ENCODE measurements at places on chromosomes 13 and 19.

DNA sequence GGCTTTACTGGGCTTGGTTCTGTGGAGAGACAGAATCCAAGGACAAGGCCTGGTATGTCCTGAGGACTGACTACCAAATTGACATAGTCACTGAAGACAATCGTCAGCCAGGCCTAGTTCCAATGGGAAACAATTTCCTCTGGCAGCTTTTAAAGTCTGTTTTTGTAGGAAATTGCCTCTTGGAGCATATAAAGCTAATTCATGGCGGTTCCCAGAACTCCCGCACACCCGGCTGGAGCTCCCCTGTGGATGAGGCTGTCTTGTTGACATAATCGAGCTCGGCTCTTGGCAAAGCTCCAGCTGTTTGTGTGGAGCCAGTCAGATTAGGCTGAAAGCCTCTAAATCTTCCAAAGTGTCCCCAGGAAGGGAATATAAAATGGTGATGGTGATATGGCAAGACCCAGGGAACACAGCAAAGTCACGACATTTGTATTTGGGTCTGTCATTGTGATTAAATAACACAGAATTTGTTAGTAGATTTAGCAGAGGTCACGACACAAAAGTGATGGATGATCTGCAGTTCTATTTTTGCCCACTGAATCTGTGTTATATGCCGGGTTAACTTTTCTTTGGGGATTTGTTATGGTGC lies 395.0 kb downstream of the PCDH9 start:
- no peak for DNase-seq

DNA sequence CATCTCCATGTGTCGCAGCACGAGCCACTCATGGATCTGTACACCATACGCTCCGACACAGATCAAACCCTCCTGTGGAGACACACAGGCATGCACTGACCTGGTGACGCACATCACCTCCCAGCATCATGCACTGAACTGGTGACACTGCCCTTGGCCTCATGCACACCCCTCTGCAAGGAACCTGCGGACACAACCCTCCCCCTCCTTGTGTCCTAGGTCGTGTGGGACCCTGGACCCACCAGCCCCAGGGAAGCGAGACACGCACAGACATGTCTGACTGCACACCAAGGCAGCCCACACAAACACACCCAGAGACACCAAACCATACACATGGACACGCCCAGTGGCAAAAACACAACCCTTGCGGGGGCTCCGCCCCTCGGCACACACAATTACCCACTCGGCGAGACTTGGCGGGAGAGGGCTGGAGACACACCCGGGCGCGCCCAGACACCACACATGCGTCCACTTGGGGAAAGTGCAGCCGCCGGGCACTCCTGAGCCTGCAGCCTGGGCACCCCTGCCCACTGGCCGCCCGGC lies 2.0 kb upstream of the KCNN4 start:
- no peak for DNase-seq

- no peak for DNase-seq
Measured at GRCh38 chr19:46984077-46985010, 35.3 kb upstream of the NPAS1 start.

GRCh38 chr13:99690426-99691174 lies 189.3 kb downstream of the TM9SF2 start:
- DNase-seq = no peak

DNA sequence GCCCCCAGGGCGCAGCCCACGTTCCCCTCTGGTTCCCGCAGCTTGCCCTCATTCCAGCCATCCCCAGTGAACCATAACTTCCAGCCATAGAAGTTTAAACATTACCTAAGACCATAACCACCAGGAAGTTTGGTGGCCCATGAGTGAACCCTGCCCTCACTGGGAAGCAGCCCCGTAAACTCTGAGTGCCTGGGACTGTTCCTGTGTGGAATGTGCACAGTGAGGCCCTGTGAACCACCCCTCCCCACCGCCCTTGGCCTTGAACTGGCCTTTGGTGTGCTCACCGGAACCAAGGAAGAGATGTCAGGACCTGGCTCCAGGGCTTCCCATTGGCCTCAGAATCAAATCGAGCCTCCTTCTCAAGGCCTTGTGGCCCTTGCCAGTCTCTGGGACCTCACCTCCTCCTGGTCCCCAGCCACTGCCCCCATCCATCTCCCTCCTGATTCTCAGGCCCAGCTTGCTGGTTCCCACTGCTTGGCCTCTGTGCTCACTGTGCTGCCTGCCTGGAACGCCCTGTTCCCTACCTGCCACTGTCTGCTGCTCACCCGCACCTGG lies 46.5 kb downstream of the DNM2 start:
- DNase-seq = no peak

DNA sequence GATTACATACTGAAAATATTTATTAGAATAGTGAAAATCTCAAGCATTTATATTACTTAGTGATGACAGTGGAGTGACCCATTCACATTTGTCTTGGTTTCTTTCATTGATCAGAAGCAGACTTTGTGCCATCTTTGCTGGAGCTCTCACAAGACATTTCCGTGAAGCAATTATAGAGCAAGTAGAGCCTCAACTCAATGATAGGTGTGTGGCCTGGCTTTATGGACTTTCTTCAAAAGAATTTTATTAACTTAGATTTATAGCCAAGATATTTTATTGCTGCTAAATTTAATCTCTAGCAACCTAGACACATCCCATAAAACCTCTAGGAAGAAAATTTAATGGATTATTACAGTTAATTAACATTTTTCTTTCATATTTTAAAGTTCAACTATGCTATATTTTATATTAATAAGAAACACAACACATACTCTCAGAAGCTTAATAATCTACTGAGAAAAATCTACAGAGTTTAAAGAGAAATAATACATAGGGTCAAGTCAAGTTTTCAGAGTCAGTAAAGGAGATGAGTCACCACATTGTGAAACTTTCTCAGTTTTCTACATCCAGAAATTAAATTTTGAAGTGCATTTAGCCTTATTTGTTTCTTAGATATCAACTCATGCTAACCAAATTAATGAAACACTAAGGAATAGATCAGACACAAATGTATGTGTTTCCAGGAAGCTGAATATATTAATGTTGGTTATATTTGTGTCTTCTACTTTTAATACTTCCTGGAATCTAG lies 160.5 kb downstream of the LACC1 start:
- DNase-seq = peak; percentile 13

- no peak for DNase-seq
Measured at GRCh38 chr13:40644838-40645604, 21.4 kb downstream of the FOXO1 start.

GRCh38 chr19:7477758-7478157 lies 11.1 kb downstream of the PEX11G start:
- no peak for DNase-seq

- DNase-seq = no peak
Measured at GRCh38 chr13:106049171-106049570, 486.3 kb downstream of the EFNB2 start.

- no peak for DNase-seq
Measured at GRCh38 chr13:112664501-112665203, 25.2 kb upstream of the ATP11A start.

DNA sequence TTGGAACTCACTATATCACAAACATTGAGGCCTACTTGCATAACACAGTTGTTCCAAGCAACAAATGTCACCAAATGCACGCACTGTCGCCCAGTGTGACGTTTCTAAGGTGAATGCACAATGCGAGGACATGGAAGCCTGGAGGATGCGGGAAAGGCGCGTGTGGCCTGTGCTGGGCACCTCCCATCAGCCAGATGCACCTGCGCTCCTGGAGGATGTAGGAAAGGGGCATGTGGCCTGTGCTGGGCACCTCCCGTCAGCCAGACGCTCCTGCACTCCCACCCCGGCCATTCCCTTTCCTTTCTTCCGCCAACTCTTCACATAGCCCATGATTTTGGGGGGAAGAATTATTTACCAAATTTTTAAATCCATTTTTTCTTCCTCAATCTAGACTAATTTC lies 202.4 kb upstream of the SOX1 start:
- no peak for DNase-seq

GRCh38 chr19:9323557-9323918 lies 441 bp upstream of the ZNF559 start:
- peak; percentile 52 for DNase-seq

DNA sequence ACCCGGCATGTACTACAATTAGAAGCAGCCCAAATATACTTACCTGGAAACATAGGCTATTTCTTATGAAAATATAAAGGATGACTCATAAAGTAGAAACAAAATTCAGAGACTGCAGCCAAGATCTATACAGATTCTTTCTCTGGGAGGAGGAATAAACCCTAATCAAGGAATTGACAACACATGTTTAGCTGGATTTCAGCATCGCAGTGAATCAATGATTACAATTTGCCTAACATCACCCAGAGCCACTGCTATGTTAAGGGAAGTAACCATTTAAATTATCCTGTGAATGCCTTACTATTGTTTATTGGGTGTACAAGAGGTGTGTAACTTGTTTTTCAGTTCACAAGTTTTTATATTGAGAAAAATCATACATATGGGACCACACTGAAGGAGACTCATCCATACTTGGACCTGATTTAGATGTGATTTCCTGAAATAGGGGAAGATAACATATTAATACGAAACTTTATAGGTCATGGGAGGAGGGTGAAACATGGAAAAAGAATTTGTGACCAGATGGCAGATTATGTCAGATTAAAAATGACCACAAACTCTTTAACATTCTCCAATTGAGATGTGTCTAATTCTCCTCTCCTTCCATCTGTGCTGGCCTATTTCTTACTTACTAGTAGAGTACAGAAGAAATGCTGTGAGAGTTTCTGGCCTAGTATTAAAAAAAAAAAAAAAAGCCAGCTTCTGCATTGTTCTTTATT lies 1168.4 kb downstream of the SLITRK1 start:
- peak; percentile 39 for DNase-seq

DNA sequence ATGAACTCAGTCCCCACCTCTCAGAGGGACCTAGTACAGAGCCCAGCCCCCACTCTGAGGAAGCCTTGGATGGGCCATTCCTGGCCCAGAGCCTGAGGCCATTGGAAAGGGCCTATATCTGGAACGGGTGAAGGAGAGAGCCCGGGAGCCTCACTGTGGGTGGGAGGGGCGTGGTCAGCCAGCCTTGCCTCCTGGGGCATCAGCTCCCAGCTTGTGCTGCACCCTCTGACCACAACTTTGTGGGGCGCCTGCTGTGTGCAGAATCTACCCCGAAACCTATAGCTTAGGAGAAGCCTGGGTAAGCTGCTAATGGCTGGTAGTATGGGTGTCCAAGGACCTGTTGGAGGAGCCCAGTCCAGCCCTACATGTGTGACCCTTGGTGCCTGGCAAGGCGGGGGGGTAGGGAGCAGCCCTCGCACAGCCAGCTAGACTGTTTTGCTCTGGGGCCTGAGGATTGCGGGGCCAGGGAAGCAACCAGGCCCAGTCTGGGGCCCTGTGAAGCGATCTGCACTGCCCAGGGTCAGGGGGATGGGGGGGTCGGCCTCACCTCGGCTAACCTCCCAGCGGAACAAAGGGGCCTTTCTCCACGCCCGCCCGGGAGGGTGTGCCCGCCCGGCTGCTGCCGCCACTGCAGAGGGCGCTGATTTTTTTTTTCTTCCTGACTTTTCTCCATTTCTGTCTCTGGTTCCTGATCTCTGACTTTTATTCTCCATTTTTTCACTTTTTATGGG lies 42.3 kb downstream of the LYL1 start:
- peak; percentile 75 for DNase-seq

DNA sequence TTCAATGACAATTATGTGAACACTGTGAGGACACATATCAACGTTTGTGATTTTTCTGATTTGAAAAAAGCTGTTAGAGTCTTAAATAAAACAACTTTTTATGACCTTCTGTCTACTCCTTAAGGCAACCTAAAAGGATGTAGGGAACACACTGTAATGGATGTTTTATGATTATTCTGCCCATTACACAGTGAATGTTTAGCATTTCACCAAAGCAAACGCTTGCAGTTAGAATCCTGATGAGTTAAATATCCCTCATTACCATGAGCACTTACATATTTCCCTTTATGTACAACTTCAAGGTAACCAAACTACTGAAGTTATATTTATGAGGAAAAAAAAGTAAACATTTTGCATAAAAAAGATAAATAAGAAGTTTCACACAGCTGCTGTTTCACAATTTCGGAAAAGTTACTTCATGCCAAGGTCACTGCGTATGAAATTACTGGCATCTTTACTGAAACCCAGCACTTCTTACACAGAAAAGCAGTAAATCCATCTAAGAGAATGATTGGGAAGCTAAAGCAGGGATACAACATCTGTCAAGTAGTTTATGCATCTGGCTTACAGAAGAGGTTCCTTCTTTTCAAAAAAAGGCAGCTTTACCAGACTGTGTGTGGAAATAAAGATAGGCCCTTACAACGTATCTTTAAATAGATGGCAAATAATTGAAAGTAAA lies 733.7 kb upstream of the ATXN8OS start:
- DNase-seq = no peak

GRCh38 chr13:46552303-46552682 lies 677 bp upstream of the LRCH1 start:
- no peak for DNase-seq

GRCh38 chr13:32951580-32951979 lies 64.6 kb upstream of the KL start:
- DNase-seq = no peak

DNA sequence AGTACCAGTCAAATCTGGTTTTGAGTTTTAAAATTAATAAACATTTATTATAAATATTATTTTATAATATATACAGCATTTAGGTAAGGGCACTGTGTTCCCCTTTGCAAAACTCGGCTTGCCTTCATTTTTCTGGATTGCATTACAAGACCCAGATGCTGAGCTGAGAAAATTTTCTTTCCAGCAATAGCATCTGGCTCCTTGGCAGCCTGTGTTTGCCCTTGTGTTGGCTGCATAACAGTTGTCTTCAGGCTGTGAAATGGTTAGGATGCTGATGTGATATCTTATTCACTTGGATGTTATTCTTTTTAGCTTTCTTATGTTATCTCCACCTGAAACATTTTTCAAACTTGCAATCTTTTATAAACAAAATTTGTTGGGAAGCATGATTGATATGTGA lies 784.4 kb downstream of the DACH1 start:
- no peak for DNase-seq

- no peak for DNase-seq
Measured at GRCh38 chr13:43528992-43529391, 257.8 kb downstream of the ENOX1 start.

DNA sequence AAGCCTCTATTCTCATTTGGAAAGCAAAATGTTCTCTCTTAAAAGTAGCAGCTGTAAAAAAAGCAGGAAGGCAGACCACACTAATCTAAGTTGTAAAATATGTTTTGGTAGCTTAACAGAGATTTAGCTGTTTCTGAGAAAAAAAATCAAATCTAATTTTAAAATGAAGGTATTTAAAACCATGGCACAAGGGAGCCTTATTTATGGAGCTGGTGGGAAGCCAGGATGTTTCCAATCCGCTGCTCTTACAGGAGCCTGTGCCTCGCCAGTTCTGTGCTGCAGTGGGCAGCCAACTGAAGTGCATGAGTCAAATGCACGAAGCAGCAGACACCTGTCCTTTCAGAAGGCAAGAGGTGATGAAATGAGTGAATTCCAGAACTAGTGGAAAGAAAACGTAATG lies 28.2 kb downstream of the GPC6 start:
- DNase-seq = no peak

GRCh38 chr13:90702050-90702449 lies 645.4 kb upstream of the MIR17HG start:
- DNase-seq = no peak

GRCh38 chr19:11451871-11452619 lies 16.6 kb downstream of the PRKCSH start:
- no peak for DNase-seq
